ENCODE measurements at places on chromosomes 4 and X.

DNA sequence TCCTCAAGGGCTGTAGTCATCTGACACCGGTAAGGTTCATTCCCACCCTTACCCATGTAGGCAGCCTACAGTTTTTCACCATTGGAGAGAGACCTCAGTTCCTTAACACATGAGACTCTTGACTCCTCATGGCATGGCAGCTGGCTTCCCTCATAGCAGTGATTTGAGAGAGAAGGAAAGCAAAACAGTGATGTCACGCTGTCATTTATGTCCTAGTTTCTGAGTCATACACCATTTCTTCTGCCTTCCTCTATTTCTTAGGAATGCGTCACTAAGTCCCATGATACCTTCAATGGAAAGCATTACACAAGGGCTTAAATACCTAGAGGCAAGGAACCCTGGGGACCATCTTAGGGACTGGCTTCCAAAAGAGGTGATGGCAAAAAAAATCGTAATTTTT, 226.1 kb downstream of the SPCS3 start:
- DNase-seq = no peak

DNA sequence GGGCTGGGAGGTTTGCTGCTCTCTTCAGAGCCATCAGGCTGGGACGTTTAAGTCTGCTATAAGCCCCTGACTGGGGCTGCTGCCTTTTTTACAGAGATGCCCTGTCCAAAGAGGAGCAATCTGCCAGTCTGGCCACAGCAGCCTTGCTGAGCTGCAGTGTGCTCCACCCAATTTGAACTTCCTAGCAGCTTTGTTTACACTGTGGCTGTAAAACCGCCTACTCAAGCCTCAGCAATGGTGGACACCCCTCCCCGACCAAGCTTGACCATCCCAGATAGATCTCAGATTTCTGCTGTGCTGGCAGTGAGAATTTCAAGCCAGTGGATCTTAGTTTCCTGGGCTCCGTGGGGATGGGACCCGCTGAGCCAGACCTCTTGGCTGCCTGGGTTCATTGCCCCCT, 40.7 kb downstream of the SPATA18 start:
- DNase-seq = no peak

GRCh38 chr4:85681221-85681657, 206.3 kb downstream of the ARHGAP24 start:
- no peak for DNase-seq

DNA sequence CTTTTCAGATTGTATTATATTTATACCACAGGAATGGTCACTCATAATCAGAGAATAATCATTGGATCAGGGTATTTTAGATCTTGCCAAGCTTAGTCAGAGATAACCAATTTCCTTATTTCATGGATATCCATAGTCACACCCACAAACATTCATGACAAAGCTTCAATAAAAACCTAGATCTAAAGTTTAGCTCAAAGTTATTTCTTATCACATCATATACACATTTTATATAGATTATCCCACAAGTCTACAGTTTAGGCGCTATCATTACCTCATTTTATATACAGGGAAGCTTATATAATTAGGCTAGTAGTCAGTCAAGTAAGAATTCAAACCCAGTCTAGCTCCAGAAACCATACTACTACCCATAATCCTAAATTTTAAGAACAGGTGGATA, 82.3 kb downstream of the SLC10A7 start:
- no peak for DNase-seq

GRCh38 chrX:118751950-118752783, 24.8 kb downstream of the IL13RA1 start:
- no peak for DNase-seq

DNA sequence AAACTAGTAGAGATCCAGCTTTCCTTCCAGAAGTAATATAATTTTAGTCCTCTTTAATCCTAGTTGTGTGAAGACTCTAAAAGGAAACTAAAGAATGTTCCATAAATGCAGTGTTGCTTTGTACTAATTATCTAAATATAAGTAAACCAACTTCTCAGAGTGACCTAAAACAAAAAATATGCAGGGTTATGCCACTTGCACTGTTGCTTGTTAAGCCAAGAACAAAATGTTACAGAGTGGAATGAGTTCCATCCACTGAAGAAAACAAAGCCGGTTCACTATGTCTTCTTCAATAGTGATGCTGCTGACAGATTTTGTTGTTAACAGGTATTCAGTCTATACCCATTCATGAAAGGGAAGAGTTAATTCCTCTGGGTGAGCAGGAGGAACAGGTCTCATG, 252.0 kb upstream of the DIAPH2 start:
- no peak for DNase-seq

- DNase-seq = no peak
Observed at GRCh38 chr4:159768016-159768415, 665.1 kb downstream of the RAPGEF2 start.

- no peak for DNase-seq
Observed at GRCh38 chr4:150212485-150212884, 134.2 kb downstream of the DCLK2 start.

- no peak for DNase-seq
Observed at GRCh38 chr4:84634961-84635360, 52.0 kb downstream of the CDS1 start.

DNA sequence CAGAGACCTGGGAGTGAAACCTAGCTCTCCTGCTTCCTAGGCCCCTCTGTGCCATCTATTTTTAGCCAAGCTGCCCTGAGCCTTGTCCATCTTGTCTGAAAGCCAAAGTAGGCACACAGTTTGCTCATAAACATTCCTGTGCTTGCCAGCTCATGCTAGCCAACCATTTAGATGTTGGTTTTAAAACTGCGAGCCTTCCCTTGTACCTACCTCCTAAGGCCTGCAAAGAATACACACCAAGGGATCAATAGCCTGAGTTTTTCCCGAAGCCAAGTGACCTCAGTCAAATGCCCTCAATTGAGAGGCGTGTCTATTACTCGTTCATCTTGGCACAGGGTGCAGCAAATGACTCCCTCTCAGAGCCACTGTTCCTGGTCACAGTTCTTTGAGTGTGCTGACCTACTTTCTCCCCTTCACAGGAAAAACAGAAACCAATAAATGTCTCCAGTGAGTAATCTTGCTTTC, 48.5 kb downstream of the ZCCHC12 start:
- no peak for DNase-seq

GRCh38 chr4:125132729-125133128, 182.0 kb upstream of the FAT4 start:
- no peak for DNase-seq

- no peak for DNase-seq
Observed at GRCh38 chrX:24870143-24870542, 145.6 kb downstream of the ARX start.

GRCh38 chrX:154038656-154039055, 19.0 kb upstream of the IRAK1 start:
- DNase-seq = no peak

GRCh38 chrX:134688839-134689238, 30.6 kb upstream of the PLAC1 start:
- no peak for DNase-seq

GRCh38 chrX:150542846-150543229, 25.6 kb upstream of the MTM1 start:
- no peak for DNase-seq

GRCh38 chr4:165331823-165332222, 4.4 kb downstream of the MSMO1 start:
- no peak for DNase-seq

DNA sequence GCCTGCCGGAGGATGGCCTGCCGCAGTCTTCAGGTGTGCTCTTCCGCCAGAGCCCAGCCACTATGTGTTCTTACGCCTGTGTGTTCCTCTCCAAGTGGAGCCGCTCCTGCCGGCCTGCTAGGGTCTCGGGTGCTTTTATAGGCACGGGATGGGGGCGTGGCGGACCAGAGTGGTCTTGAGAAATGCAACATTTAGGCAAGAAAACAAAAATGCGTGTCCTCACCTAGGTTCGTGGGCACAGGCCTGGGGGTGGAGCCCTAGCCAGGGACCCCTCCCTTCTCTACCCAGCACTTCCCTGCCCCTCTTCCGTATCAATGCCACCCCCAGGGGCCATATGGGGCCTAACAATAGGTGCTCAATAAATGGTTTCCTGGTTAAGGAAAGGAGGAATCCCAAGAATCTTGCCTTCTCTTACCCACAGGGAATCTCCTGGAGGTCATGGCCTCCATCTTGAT, 34.4 kb upstream of the LRBA start:
- DNase-seq = no peak

DNA sequence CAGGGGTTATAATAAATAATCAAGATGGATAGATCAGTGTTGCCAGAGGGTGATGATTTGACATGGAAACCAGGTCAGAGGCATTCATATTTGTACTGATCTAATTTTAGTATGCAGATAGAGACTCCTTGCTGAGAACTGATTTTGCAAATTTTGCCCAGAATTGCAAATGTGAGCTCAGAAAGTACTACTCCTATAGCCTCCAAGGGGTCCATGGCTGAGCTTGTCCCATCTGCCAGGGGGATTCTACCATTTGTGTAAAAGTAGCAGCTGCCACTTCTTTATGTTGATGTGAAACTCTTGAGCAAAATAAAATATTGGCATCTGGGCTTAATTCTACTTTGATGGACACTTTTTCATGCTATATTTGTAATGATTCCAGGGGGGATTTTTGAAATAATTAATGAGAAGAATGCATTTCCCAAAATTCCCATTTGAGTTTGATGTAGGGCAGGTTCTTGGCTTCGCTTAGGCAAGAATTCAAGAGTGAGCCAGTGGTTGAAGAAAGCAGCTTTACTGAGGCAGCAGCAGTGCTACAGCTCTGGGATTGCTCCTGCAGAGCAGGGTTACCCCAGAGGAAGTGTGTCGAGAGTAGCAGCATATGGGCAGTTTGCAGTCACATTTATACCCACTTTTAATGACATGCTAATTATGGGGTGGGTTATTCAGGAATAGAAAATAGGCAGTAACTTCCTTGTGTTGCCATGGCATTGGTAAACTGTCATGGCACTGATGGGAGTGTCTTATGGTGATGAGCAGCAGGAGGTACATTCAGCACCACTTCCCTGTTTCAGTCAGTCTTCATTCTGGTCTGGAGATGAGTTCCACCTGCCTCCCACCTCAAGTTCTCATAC, 38.7 kb upstream of the DCLK2 start:
- no peak for DNase-seq

DNA sequence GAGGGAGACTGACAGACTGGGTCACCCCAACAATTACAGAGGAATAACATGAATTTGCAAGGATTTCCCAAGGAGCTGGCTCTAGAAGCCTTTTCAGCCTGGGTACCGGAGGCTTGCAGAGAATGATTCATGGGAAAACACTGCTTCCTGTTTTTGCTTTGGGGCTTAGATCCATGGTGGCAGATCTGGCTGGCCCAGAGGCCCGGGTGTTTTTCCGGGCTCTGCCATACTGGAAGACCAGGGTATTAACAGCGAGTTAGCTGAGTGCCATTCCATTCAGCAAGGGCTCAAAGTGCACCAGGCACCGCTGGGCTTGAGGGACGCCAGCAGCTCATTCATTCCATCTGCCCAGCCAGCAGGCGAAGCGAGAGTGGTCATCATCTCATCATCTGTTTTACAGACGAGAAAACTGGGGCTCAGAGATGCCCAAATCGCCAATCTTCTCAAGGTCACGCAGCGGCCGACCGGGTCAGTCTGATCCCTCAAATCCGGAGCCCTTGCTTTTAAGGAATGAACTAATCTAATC, 1.3 kb downstream of the WDR1 start:
- no peak for DNase-seq

DNA sequence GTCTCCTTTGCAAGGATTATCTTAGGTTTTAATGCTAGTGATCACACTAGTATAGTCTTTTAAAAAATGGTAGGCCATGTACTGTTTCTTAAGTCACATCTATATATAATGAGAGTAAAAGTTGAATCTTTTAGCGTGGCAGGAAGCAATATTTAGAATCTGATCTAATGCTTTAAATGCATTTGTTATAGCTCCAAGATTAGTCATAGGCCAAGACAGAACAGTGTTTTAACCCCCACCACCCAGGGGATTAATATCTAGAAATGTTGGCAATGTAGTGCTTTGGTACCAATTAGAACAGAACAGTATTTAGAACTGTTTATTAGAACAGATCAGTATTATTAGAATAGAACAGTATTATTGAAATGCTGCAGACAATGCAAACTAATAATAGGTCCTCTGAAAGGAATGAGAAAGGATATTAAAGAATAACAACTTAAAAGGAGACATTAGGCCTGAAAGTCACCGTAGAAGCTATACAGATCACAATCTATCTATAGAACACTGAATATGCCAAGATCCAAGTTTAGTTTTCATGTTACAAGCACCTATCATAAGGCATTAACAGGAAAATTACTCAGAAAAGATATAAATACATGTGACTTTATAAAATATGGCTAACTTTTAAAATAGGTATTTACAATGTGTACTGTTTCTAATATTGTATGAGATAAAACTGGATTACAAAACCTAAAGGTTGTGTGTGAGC, 146.2 kb downstream of the NPNT start:
- no peak for DNase-seq

- no peak for DNase-seq
Observed at GRCh38 chrX:13376857-13377549, 57.1 kb upstream of the ATXN3L start.

- no peak for DNase-seq
Observed at GRCh38 chr4:121397941-121398601, 17.3 kb upstream of the QRFPR start.

DNA sequence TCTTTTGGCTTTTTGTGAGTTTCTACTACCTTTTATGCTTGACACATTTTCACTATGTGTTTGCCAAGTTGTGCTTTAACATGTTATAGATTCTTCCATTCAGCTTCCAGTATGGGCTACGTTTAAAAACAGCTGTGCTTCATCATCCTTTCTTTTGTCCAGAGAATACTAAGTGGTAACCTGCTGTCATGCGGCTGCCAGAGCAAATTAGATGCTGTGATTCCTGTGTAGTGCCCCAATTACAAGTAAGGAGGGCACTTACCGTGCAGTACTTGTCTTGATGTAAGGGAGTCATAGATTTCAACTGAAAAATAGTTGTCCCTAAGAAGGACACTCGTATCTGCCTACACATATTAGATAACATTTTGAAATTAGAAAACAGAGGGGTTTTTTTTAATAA, 531.8 kb upstream of the GALNTL6 start:
- no peak for DNase-seq

DNA sequence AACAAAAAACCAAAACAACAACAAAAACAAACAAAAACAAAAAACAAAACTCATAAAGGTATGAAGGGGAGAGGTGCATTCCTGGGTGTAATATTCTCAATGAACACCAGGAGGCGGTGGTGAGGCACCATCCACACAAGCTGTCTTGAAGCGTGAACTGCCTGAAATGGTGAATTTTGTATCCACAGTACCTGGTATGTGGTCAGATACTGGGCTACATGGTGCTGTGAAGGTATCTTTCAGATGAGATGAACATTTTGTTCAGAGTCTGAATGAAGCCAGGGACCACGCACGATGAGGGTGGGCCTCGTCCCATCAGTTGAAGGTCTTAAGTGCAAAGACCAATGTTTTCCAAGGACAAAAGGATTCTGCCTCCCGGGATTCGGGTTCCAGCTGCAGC, 58.5 kb downstream of the ASMT start:
- no peak for DNase-seq

GRCh38 chrX:99301990-99302389, 1108.1 kb downstream of the PCDH19 start:
- DNase-seq = no peak

DNA sequence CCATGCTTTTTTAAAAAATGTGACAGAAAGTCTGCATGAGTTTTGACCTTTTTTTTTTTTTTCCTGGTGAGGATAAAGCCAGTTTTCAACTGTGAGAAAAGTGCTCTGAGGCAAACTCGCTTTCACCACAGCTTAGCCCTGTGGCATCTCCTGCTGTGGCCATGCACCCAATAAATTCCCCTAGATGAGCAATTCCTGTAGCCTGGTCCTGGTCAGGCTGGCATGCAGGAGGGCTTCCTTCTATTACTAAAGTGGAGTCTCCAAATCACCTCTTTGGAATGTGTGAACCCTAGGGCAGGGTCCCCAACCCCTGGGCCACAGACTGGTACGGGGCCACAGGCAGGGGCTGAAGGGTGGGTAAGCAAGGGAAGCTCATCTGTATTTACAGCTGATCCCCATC, 265.4 kb downstream of the RAPGEF2 start:
- DNase-seq = no peak
